Hematopoietic multipotent progenitor cell treated with erythropoietin and hydrocortisone succinate and interleukin-3 and kit ligand, for 6 days (in vitro differentiated cells): ENCODE measurements at places on chromosomes 1 and 21.
A peak's percentile ranks its signal among the peaks of the same experiment; 100 is the strongest.

DNA sequence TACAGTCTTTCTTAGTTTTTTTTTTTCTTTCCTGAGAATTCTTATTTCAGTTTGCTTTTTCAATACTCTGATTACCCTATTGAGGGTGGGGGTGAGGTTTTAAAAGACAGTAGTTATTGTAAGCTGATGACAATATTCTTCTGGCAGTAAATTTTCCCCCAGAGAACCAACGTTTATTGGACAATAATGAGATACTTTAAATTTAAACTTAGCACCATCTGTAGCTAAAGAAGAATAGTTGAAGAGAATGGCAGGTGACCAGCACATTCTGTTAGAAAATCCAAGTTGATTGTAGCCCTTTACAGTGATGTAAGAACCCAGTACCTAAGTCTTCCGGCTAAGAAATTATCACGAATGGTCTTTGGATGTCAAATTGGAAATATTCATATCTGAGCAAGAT is 364.6 kb upstream of the LYPLAL1 start:
- no peak for DNase-seq

DNA sequence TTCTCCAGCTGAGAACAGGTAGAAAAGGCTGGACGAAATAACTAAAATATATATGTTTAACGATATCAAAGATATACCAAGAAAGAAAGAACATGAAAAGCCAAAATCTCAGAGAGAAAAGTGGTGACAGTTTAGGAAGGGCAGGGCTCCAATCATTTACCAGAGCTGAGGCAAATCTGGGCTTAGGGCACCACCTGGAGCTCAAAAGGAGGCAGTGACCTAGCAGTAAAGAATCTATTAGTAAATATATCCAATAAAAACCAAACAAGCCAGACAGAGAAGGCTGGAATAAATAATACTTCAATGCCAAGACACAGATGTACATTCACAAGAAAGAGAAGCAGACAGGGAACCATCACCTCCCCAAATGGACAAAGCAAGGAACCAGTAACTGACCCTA is 43.5 kb downstream of the CHIA start:
- peak; percentile 69 for DNase-seq

GRCh38 chr1:95301614-95302013 is 67.6 kb downstream of the RWDD3 start:
- DNase-seq: no peak

GRCh38 chr1:6588128-6588892 is 8.5 kb downstream of the ZBTB48 start:
- DNase-seq: no peak

DNA sequence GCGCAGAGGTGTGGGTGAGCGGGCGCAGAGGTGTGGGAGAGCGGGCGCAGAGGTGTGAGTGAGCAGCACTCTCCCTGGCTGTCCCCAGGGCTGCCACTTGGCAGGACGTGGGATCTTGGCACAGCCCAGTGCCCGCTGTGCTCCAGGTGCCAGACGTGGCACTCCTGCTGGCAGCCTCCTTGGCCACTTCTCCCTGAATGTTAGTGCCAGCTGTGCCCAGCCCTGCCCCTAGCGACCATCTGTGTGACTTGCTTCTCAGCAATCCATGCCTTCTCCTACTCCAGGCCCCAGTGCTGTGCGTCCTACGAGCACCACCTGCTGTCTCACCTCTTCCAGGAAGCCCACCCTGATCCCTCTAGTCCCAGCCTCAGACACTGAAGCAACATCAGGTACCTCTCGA is 30.5 kb downstream of the KRTAP10-1 start:
- peak; percentile 18 for DNase-seq

DNA sequence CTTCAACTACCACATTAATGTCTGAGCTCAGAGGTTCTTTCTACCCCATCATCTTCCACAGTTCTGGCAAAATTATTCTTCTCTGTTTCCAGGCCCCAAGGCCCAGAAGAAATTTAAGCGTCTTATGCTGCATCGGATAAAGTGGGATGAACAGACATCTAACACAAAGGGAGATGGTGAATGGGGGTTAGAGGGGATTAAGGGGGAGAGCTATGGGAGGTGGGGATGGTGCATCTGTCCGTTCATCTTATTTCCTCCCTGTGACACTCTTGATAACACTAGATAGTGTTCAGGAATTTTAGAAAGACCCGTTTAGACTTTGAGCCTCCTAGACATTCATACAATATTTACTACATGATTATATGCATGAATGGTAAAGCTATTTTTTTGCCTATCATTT is 17.6 kb upstream of the RPRD2 start:
- no peak for DNase-seq

GRCh38 chr1:237873487-237874211 is 17.1 kb downstream of the ZP4 start:
- no peak for DNase-seq

DNA sequence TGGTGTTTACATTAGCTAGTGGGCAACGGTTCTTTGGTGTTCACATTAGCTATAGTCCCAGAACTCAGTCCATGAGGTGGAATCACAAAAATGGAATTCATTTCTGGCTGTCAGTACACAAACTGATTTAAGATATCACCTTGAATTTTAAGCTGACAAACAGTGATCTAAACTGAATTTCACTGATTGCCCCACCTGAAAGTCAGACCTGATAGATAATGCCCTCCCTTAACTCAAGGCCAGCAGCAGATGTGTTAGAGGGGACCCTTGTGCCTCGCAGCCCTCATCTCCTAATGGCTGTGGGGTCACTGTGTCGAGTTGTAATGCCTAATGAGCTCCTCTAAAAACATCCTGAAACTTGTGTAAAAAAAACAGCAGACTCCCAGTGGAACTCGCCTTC is 8.6 kb downstream of the ARF1 start:
- DNase-seq: no peak

GRCh38 chr1:115314765-115315164 is 23.3 kb downstream of the NGF start:
- no peak for DNase-seq

GRCh38 chr1:36342426-36343185 is 19.2 kb upstream of the EVA1B start:
- peak; percentile 76 for DNase-seq

DNA sequence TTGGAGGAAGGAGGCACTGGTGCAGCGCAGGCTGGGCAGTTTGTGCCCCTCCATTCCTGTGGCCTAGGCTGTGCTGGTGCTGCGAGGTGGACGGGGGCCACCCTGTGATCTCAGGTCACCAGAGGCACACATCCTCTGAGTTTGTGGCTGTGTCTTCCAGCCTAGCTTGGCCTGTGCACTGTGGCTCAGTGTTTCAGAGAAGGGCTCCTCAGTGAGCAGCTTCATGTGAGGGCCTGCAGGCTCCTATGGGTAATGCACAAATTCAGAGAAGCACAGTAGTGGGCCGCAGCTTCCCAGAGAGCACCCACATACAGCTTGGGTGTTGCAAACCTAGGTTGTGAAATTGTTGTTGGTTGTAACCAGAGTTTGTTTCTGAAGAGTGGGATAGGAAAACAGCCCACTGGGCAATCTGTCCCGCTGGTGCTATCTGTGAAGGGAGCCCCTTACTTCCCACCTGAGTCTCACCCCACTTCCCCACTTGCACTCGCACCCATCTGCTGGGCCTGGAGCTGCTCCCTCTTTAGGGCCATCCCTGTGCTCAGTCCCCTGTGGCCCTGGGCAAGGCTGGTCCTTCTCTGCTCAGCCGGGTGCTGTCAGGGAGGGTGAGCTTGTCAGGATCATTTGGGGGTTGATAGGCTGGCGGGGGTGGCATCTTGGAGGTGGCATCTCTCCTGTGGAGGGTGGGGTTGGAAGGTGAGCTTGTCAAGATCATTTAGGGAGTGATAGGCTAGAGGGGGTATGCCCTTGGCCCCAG is 30.2 kb downstream of the SNAP47 start:
- DNase-seq: no peak

DNA sequence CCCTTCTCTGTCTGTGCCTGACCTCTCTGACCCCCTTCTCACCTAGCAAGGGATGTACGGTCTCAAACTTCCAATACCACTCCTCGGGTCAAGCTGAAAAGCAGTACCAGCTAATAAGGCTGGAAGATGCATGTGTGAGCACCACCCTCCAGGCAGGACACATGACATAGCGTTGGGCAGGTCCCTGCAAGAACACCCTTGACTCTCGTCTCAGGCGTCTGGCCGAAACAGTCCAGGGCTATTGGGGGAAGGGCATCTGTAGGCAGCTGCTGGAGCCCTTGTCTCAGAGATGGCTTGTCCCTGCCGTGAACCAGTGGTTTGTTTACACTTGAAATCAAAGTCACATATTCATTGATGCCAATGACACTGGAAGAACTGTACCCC is 56.5 kb downstream of the CD46 start:
- no peak for DNase-seq

DNA sequence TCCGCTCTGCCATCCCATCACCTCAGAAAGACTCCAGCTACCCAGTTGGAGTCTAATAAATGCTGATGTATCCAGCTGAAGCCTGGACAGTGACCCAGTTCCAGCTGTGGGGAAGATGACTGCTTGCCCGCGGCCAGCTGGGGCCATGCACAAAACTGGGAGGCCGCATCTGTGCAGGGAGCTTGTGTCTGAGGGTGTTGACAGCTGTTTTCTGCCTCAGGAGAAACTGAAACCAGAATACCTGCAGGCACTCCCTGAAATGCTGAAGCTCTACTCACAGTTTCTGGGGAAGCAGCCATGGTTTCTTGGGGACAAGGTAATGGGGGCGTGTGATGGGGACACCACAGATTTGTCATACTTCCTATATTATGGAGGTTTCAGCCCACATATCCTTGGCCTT is 3.2 kb downstream of the GSTM2 start:
- DNase-seq: no peak

GRCh38 chr1:40556121-40556520 is 24.7 kb downstream of the ZNF684 start:
- no peak for DNase-seq

DNA sequence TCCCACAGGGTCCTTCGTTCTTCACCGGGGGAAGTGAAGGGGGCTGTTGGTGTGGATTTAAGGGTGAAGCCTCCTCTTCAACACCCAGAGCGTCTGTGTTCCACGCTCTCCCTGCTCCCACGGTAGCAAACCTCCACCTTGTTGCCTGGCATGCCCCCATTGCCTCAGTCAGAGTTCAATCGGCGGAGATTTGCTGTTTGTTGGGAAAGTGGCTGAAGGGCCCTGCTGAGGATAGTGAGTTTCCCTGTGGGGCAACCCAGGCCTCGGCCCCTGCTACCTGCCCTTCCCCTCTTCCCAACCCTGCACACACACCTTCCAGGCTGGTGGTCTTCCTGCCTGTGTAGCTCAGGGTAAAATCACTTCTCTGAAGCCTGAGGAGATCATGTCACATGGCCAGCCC is 60.5 kb downstream of the TOR1AIP2 start:
- DNase-seq: no peak

GRCh38 chr1:172466795-172467407 is 23.0 kb upstream of the PIGC start:
- DNase-seq: no peak

DNA sequence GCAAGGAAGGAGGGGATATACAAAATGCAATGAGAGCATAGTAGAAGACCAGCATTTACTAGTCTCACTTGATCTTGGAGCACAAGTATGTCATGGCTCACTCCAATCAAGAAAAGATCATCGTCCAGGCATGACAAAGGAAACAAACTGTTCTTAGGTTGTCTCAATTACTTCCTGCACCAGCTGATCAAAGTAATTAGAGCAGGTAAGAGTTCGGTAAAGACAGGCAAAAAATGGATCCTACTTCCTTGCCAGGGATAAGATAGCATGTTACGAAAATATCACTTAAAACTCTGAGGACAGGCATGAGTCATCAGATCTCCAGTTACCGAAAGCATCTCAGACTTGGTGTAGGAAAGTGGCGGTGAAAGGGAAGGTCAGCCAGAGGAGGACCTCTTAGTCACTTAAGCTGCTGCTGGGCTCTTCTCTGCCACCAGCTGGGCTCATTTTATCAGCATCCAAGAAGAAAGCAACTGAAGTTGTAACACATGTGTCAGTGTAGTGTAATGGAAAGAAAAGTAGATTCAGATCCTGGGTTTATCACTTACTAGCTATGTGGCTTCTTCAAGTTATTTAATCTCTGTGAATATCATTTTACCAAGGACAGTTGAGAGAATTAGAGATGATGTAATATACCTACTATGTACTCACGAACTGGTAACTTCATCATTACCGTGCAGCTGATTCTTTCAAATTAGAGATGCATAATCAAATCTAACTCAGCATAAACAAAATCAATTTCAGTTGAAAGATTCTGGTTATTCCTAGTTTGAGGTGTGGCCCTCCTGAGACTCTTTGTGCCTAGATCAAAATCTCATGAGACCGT is 46.8 kb downstream of the XCL1 start:
- no peak for DNase-seq

- DNase-seq: no peak
Measured at GRCh38 chr1:174273190-174273589, 113.9 kb downstream of the RABGAP1L start.

DNA sequence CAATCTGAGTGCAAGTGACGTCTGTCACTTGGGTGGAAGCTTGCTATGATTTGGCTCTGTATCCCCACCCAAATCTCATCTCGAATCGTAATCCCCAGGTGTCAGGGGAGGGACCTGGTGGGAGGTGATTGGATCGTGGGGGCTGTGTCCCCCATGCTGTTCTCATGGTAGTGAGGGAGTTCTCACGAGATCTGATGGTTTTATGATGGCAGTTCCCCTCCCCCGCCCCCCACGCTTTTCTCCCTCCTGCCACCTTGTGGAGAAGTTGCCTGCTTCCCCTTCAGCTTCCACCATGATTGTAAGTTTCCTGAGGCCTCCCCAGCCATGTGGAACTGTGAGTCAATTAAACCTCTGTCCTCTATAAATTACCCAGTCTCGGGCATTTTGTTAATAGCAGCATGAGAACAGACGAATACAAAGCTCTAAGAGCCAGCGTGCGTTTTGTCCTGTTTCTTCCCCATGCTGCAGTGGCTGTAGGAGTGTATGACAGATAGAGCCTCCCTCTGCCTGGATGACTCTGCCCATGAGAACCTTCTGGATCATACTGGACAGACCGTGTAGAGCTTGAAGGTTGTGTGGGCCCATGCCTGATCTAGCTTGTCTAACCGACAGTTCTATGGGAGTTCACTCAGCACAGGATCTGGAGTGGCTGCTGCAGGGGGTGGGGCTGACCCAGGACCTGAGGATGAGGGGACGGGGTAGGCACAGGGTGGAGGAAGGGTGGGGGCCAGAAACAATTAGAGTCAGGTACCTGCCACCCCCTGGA is 139.7 kb upstream of the ERRFI1 start:
- DNase-seq: peak; percentile 14

- no peak for DNase-seq
Measured at GRCh38 chr1:239784896-239785295, 306.8 kb upstream of the FMN2 start.

GRCh38 chr1:227299688-227300087 is 18.6 kb downstream of the CDC42BPA start:
- DNase-seq: no peak

- DNase-seq: peak; percentile 92
Measured at GRCh38 chr1:202852163-202852904, 36.6 kb downstream of the RABIF start.
